NCI-H1436 (cell line): ENCODE measurements at places on chromosomes 6 and 20.

GRCh38 chr6:146550911-146551310, 7.3 kb downstream of the RAB32 start:
- DNase-seq = no peak

DNA sequence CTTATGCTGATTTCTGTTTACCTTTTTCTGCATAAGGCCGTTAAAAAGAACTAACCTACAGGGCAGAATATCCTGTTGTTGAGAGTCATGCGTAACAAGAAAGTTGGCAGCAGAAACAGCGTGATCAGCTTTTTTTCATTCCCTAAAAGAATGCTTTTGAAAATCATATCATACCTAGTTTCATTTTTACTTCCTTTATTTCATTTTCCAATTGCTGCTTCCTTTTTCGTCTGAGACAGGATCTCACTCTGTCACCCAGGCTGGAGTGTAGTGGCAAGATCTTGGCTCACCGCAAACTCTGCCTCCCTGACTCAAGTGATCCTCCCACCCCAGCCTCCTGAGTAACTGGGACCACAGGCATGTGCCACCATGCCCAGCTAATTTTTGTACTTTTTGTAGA, 4.1 kb downstream of the CALHM6 start:
- no peak for DNase-seq

DNA sequence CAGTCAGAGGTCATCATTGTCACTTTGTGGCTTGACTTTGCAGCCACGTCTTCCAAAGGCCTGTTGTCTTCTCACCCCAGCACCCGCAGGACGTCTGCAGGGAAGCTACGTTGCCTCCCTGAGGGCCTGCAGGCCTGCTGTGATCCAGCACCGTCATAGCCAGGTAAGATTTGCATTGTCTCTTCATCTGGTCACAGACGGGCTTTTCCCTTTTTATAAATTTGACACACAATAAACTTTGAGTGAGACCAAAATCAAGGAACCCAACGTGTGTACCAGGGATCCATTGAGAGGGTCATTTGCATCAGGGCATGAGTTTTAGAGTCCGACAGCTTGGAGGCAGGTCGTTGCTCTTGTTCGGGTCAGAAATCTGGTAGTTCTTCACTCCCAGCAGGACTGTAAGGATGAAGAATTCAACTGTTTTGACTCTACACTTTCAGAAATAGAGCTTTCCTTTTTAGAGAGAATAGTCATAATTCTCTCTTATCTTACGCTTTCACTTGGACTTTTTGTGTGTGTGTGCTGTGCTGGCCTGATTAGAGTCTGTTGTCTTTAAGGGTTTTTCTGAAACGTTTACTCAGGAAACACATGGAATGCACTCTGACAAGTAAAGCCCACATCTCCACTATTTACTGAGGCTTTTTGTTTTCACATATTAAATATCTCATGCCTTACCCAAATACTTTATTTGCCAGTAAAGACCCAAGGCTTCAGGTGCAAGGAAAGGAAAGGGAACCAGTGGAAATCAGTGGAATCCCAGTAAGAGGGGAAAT, 177.2 kb upstream of the TAB2 start:
- DNase-seq = no peak

- DNase-seq = no peak
These were observed 386.0 kb downstream of the SMOC2 start for GRCh38 chr6:168826726-168827585.

DNA sequence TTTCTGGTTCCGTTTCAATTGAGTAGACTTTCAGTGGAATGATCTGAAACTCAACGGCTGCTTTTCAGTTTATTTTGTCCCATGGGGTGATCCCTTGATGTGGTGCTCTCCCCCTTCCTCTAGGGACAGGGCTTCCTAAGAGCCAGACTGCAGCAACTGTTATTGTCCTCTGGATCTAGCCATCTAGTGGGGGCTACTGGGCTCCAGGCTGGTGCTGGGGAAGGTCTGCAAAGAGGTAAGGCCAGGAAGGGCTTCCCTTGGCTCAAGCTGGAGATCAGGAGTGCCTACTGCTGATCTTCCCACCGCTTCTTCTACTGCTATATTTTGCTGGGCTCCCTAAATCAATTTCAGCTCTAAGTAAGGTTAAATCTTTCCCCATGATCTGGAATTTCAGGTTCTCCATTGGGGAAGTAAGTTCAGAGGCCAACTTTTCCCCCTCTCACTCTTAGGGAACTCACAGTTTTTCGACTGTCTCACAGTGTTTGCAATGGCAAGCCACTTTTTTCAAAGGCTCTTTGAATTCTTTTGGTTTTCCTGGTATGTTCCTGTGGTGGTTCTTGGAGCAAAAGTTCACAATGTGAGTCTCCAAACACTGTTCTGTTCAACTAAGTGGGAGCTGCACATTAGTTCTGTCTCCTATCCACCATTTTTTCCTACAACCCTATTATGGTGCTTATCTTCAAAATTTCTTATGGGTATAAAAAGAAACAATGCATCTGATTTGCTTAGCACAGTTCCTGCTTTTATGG, 286.2 kb upstream of the EXOC2 start:
- DNase-seq = no peak

DNA sequence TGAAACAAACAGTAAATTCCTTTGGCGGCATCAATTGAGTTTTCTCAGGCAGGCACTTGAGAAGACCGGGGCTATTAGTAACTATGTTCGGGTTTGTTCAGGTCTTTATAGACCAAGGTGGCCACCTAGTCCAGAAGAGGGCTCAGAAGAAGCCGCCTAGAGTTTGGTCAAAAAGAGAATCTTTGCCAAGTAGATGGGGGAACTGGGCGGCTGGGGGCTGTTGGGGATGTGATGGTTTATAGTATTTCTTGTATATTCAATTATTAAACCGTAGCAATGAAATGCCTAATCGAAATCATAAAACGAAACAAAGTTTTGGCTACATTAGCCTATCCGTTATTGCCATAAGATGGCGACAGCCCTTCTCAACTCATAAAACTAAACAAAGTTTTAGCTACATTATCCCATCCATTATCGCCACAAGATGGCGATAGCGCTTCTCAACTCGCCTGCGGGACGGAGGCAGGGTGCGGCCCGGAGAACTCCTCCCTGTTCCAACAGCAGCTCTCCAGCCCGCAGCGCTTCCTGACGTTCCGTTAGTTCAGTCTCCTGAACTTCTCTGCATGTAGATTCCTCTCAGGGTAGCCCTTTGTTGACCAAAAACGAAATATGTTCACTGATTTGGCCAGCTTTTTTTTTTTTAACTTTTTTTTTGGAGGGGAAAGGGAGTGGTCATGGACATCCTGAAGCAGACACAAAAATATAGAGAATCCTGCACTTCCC, 120.5 kb upstream of the PRSS16 start:
- DNase-seq = no peak

DNA sequence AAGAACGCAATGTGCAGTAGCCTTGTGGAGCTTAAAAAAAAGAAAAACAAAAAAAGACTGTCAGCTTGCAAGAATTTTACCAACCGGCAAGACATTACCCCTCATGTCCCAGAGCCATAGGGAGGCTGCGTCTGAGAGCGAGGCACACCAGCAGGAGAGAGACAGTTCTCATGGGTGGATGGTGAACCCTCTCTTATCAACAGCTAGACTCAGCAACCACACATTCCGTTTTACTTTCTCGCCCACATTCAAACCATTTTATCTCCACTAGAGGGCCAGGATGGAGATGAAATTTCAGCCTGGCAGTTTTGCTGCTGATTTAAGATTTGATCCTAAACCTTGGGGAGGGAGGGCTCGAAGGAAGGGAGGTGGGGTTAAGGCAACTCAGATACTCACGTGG, 247.0 kb downstream of the ATXN1 start:
- DNase-seq = no peak

DNA sequence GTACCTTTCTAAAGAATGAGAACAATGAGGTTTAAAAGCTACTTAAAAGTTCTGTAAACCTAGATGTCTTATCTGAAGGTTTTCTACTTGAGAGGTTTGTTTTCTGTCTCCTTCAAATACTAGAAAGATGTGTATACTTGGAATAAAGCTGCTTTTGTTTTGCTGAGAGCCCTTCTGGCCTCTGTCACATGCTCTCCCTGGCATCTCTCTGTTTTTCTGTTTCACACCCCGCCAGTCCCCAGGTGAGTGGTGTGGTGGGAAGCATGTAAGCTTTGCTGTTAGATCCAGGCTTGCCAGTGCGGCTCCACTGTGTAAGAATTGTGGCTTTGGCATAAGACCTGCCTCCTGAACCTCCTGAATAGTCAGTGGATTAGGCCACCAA, 56.8 kb downstream of the SNX9 start:
- no peak for DNase-seq

GRCh38 chr6:148422085-148422484, 79.4 kb downstream of the SASH1 start:
- DNase-seq = no peak

- DNase-seq = no peak
These were observed 71.9 kb upstream of the SLC22A16 start for GRCh38 chr6:110548110-110548847.

- no peak for DNase-seq
These were observed 30.3 kb downstream of the AK9 start for GRCh38 chr6:109660526-109661320.

DNA sequence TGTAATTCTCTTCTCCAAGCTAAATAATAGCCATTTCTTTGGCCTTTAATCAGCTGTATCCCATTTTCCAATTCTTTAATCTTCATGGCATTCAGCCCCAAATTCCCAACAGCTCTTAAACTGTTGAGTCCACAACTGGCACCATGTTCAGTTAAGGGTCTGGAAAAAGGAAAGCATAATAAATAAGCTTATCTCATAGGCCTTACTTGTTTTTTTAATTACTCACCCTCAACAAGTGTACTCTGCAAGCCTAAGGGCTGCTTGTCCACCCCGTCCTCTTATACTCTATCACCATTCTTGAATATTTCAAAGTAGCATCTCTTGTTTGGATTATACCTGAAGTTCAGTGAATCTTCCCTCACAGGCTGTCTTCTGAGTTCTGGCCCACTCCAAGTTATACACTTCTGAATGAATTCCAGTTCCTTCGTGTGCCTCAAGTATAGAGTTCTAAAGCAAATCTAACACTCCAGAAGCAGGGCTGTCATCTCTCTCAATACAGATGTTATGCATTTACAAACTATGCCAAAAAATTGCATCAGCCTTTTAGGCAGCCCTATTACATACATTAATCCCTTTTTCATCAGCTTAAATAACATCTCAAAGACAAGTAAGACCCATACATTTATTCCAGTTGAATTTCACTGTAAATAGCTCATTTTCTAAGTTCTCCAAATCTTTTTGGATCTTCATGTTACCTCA, 98.7 kb downstream of the COL21A1 start:
- DNase-seq = no peak

DNA sequence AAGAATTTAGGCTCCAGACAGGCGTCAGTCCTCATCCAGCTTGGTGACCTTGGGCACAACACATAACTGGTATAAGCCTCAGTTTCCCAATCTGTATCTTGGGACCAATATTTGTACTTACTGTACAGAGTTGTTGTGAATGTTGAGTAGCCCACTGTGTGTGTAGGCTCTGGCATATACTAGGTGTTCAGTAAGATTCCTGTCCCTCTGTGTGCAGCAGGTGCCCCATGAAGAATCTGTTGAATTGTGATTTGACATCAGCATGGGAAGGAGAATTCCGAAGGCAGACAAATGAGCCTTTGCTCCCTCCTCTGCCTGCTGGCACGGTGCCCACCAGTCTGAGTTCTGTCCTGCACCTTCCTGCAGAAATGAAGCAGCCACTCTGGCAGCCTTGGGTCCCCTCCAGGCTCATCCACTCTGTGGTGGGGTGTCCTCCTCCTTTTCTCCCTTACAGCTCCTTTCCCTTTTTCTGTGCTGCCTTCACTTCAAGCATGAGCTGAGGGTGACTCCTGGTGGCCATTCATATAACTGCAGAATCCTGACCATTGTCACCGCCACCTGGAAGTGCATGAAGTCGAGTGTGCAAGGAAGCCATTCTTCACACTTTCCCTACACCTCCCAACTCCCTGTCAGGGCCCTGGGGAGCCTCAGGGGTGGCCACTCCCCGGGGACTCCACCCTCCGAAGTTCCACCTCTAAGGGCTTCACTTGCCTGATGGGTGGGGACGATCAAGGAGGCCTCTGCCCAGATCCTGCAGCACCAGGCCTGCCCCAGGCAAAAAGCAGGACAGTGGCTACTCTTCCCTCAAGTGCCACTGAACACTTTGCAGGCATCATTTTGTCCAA, 48.2 kb downstream of the MRPL14 start:
- DNase-seq = no peak

DNA sequence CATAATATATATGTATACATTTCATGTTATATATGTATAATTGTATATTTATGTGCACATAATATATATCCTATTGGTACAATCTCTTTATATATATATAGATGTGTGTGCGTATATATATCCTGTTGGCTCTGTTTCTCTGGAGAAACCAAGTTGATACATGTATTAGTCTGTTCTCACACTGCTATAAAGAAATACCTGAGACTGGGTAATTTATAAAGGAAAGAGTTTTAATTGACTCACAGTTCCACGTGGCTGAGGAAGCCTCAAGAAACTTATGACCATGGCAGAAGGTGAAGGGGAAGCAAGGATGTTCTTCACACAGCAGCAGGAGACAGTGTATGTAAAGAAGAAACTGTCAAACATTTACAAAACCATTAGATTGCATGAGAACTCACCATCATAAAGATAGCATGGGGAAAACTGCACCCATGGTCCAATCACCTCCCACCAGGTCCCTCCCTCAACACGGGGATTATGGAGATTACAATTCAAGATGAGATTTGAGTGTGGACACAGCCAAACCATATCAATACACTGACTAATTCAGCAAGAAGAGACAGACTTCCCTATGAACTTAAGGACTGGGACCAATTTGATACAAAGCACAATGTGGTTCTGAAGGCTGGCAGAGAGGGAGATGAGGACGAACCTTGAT, 14.0 kb downstream of the CST3 start:
- no peak for DNase-seq

DNA sequence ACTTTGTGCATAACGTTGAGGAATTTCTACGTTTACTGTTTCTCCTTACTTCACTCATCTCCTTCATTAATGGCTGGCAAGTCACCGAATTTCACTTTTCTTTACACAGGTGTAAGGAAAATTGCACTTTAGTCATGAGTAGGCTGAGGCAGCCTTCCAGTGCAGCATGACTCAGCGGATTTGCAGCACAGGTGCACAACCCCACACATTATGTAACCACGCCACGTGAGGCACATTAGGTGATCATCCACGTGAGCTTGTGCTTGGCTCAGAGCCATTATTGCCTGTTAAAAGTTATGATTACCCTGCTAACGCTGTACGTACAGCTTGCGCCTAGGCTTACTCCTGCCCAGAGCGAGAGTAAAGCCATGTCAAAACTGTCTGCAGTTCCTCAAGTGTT, 158.8 kb downstream of the NKAIN2 start:
- DNase-seq = peak; percentile 98

DNA sequence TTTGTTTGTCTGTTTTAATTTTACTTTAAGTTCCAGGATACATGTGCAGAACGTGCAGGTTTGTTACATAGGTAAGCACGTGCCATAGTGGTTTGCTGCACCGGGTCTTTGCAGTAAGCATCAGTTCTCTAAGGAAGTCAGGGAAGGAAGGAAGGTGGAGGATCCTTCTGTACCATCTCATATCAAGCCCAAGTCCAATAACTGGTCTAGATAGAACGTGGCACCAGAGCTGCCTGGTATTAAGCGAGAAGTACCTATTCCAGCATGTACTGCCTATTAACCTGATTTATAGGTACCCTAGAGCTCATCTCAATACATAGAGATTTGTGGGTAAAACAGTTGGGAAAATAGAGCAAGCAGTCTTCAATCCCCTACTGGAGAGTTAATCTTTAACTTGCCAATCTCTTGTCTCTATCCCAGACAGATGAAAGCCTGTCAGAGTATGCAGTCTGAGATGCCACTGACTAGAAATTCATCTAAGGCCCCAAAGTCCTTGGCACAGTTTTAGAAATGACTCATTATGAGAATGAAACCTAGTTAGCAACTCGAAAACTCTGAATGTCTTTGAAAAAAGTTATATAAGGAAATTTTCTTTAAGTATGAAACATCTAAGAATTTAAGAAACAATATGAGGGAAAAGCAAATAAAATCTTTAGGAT, 144.9 kb downstream of the TFAP2A start:
- DNase-seq = no peak
